ENCODE measurements at places on chromosomes 4 and X. TPM values are rescaled to one million over a fixed set of nuclear protein-coding genes. Genes with fewer than 3 reads are reported as not detected.
A peak's percentile ranks its signal among the peaks of the same experiment; 100 is the strongest.

GRCh38 chr4:14850455-14851097 is 151.7 kb upstream of the CPEB2 start:
- no peak for DNase-seq

- DNase-seq = no peak
Observed at GRCh38 chrX:111319451-111319850, 49.2 kb upstream of the CAPN6 start.

- DNase-seq = peak; percentile 82
Observed at GRCh38 chrX:29661290-29661689, 554.1 kb upstream of the MAGEB2 start.

GRCh38 chrX:129577473-129577872 is 37.4 kb downstream of the OCRL start:
- DNase-seq = peak; percentile 22

EDA2R gene
- total RNA-seq = 9.7 TPM

KANTR gene
- total RNA-seq = 4.4 TPM

CRMP1 gene
- total RNA-seq = 51.5 TPM

C1QTNF7 gene
- not detected for total RNA-seq

NKX3-2 gene
- total RNA-seq = 0.03 TPM

PRDM8 gene
- total RNA-seq = 3.4 TPM

All from A172 (cell line).